ENCODE measurements at places on chromosomes 11 and 22.

DNA sequence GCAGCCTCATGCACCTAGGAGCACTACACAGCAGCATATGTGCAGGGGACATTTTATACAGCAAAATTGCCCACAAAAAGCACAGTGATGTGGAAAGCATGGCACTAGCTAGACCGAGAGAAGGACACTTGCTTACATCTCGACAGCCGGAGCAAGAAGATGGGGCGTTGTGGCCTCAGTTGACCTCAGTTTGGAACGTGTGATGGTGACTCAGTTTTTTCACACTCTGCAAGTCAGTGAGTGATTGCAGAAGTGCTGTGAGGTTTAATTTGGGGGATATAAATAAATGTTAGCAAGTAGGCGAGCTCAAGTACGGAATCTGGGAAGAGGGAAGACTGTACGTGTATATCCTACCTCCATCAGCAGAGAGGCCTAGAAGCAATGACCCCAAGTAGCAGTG lies 23.3 kb downstream of the LRP5 start:
- no peak for DNase-seq

- no peak for DNase-seq
These were observed 1.1 kb upstream of the FADS2 start for GRCh38 chr11:61826930-61827570.

- no peak for DNase-seq
These were observed 69.5 kb upstream of the SORL1-AS1 start for GRCh38 chr11:121522043-121522941.

GRCh38 chr11:4368286-4368685 lies at the start of gene OR52B4:
OR52B4 (minus strand) TSS chr11:4368386; CDS start chr11:4368295, 91 bp downstream.
- DNase-seq: no peak

DNA sequence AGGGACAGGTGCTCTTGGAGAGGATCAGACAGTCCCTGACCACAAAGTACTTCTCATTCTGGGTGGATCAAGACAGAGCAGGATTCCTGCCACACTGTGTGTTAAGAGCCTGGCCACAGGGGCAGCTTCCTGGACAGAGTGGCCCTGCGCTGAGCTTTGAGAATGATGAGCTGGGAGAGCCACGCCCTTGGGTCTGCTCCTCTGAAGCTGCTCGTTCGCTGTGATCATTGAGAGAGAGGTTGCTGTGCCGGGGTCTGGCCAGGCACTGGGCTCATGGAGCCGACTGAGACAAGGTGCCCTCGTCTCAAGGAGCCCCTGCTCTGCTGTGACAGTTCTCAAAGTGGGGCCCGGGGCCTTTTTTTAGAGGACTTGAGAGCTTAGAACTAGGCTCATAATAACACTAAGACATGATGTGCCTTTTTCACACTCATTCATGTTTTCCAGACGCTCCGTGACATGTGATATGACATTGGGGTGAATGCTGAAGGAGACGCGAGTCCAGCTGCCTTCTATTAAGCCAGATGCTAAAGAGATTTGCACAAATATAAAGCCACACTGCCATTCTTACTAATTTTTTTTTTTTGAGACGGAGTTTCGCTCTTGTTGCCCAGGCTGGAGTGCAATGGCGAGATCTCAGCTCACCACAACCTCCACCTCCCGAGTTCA lies 1.6 kb upstream of the MFRP start:
- DNase-seq: no peak

DNA sequence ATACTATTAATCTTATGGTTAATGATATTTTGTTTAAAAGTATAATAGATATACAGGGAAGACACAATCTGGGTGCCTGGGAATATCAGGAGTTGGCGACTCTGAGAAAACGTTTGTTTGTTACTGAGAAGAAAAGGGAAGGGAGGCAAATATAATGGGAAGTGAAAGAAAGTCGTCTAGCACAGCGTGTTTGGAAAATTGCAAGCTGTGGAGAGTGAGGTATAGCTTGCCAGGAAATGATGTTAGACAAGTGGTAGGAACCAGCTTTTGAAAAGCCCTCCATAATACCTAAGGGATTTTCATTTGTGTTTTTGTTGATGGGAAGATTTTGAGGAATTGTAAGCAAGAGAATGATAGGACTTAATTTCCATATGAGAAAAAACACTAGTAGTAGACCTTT lies 322.2 kb downstream of the LUZP2 start:
- DNase-seq: no peak

Measured in germinal center (tissue), 1 donor.